ENCODE measurements at places on chromosomes 4 and X. TPM values are rescaled to one million over a fixed set of nuclear protein-coding genes. Genes with fewer than 3 reads are reported as not detected.
A peak's percentile ranks its signal among the peaks of the same experiment; 100 is the strongest.

The SOWAHD gene
- not detected for total RNA-seq

The FGF16 gene
- not detected for total RNA-seq

GRCh38 chrX:136759968-136760367, 20.8 kb downstream of the ARHGEF6 start:
- H3K27ac ChIP-seq: no peak overlapping the region
- H3K27me3 ChIP-seq: no peaks in the 10 kb centered on the region
- H3K4me1 ChIP-seq: no peaks in the 10 kb centered on the region
- no peak for DNase-seq
- no peaks in the 10 kb centered on the region for H3K36me3 ChIP-seq
- no peak overlapping the region for H3K4me3 ChIP-seq

GRCh38 chr4:6839579-6839978, 57.1 kb downstream of the KIAA0232 start:
- H3K27ac ChIP-seq: peak overlapping the region; percentile 25
- no peak for DNase-seq
- H3K27me3 ChIP-seq: no peaks in the 10 kb centered on the region
- peaks cover 22% of the 10 kb centered on the region for H3K4me1 ChIP-seq

GRCh38 chr4:107603430-107603829, 116.6 kb downstream of the PAPSS1 start:
- H3K27ac ChIP-seq: peak overlapping the region; percentile 25
- peaks cover 3% of the 10 kb centered on the region for H3K36me3 ChIP-seq
- H3K27me3 ChIP-seq: no peaks in the 10 kb centered on the region
- no peak for DNase-seq

GRCh38 chrX:115949900-115950822, 220.4 kb upstream of the AGTR2 start:
- DNase-seq: no peak
- H3K4me3 ChIP-seq: no peak overlapping the region
- H3K27ac ChIP-seq: no peak overlapping the region
- H3K27me3 ChIP-seq: no peaks in the 10 kb centered on the region

- no peak overlapping the region for H3K27ac ChIP-seq
- no peak overlapping the region for H3K4me3 ChIP-seq
- peaks cover 20% of the 10 kb centered on the region for H3K36me3 ChIP-seq
- no peaks in the 10 kb centered on the region for H3K4me1 ChIP-seq
- no peaks in the 10 kb centered on the region for H3K27me3 ChIP-seq
- DNase-seq: no peak
These were observed 18.4 kb downstream of the PRPS1 start for GRCh38 chrX:107646735-107647134.

DNA sequence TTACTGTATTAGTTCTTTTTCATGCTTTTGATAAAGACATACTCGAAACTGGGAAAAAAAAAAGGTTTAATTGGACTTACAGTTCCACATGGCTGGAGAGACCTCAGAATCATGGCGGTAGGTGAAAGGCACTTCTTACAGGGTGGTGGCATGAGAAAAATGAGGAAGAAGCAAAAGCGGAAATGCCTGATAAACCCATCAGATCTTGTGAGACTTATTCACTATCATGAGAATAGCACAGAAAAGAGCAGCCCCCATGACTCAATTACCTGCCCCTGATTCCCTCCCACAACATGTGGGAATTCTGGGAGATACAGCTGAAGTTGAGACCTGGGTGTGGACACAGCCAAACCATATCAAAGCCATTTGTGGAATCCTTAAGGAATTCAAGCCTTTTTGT, 1238.9 kb downstream of the ADGRL3 start:
- H3K27me3 ChIP-seq: no peaks in the 10 kb centered on the region
- no peaks in the 10 kb centered on the region for H3K4me1 ChIP-seq
- H3K36me3 ChIP-seq: peaks cover 4% of the 10 kb centered on the region
- DNase-seq: no peak

DNA sequence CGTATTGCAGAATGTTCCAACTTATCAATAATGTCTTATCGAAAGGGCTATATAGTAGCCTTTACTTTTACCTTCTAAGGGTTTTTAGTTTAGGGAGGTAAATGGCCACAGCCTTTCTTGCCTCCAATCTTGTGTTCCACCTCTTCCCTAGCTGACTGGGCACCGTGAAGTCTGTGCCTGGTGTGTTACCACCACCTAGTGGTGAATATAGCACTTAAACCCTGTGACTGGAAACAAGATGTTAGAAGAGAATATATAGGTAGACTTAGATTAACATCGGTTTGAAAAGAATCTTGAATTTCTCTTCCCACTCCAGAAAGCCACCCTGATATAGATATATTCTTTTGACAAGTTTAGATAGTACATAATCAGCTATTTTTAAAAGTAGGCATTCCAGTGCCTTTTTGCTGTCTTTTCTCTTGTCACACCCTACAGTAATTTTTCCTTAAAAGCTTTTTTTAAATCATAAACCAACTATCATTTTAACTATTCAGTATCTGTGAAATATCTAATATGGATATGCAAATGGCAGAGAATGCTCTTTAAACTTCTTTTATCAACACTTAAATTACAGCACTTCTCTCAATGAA, 27.8 kb upstream of the ADH7 start:
- DNase-seq: peak; percentile 44
- H3K4me1 ChIP-seq: peaks cover 21% of the 10 kb centered on the region
- peaks cover 7% of the 10 kb centered on the region for H3K27me3 ChIP-seq
- no peak overlapping the region for H3K27ac ChIP-seq
- H3K36me3 ChIP-seq: no peaks in the 10 kb centered on the region

GRCh38 chr4:106494066-106494465, 125.5 kb upstream of the GIMD1 start:
- H3K27me3 ChIP-seq: no peaks in the 10 kb centered on the region
- no peak overlapping the region for H3K4me3 ChIP-seq
- no peak for DNase-seq
- H3K4me1 ChIP-seq: peaks cover 8% of the 10 kb centered on the region
- H3K36me3 ChIP-seq: no peaks in the 10 kb centered on the region

Data from mesothelial cell of epicardium (in vitro differentiated cells).